ENCODE measurements at places on chromosomes 7 and 10.

DNA sequence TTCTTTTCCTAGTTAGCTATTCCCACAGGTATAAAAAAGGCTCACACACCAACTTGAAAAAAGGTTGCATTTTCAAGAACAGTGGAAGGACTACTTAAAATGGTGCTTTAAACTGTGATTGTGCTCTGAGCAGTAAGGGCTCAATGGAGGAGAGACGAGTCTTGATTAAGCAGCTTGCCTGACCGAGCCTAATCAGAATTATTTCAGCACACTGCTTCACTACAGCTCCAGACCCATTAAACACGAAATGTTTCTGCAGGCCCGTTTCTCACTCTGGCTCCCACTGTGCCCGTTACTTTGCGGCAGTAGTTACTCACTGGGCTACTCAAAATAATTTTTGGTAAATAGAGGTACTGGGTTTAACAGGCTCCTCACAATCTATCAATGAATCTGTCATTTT, 126.0 kb downstream of the NRCAM start:
- no peak for DNase-seq

GRCh38 chr7:129843978-129844840, 108.6 kb downstream of the UBE2H start:
- peak; percentile 47 for DNase-seq

GRCh38 chr7:4797858-4798705, 22.7 kb downstream of the AP5Z1 start:
- DNase-seq: peak; percentile 66

DNA sequence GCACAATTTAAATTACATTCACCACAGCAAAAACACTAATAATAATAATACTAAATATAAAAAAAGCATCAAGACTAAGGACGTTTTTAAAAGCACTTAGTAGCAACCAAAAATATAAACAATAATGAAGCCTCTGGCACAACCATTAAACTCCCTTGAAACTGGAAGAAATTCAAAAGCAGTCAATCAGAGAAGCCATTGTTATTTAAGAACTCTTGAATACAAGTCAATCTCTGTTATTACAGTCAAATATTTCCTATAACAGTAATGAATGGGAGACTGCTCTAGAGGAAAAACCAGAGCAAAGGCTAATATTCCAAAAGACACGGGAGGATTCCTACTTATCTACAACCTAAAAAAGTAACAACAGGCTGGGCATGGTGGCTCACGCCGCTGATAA, 164.2 kb downstream of the KMT2E start:
- DNase-seq: no peak

GRCh38 chr10:76354212-76354738, 922.9 kb downstream of the LRMDA start:
- no peak for DNase-seq

DNA sequence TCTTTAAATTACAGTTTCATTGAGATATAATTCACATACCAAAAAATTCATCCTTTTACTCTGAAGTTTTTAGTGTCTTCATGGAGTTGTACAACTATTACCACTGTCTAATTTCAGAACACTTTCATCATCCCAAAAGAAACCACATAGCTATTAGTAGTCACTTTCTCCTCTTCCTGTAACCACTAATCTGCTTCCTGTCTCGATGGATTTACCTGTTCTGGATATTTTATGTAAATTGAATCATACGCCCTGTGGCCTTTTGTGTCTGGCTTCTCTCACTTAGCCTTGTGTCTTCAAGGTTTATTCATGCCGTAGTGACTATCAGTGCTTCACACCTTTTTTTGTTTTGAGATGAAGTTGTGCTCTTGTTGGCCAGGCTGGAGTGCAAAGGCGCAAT, 135.5 kb downstream of the DOCK1 start:
- no peak for DNase-seq

DNA sequence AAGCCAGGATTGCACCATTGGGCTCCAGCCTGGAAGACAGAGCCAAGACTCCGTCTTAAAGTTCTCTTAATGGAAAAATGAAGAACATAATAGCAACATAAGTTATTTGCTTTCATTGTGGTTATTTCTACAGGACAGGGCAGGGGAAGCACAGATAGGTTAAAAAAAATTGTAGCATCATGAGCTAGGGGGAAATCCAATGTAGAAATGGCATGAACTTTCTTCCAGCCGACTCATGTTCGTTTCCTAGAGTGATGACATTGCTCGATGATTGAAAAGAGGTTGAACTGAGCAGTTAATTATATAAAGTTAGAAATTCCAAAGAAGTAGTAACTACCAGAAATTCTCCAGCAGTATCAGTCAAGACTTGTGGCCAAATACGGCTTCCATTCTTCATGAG, 64.9 kb downstream of the DAGLB start:
- peak; percentile 59 for DNase-seq

DNA sequence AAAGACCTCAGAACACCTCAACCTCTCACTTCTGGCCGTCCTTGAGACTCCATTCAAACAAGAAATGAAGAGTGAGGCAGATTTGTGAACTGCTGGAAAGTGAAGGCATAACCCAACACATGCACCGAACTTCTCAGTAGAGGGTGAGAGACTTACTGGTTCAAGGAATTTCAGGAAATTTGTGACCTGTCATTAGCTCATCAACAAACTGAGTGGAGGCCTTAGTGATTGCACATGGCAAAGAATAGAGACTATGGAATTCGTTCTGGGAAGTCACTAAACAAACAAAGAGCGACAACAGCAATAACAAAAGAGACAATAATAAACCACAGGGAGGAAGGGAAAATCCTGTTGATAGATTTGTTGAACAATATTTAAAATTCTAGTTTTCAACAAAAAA, 125.0 kb upstream of the AKR1E2 start:
- no peak for DNase-seq

- no peak for DNase-seq
These were observed 5.3 kb upstream of the KLF6 start for GRCh38 chr10:3790272-3790671.
